ENCODE measurements at places on chromosomes 4 and X.

DNA sequence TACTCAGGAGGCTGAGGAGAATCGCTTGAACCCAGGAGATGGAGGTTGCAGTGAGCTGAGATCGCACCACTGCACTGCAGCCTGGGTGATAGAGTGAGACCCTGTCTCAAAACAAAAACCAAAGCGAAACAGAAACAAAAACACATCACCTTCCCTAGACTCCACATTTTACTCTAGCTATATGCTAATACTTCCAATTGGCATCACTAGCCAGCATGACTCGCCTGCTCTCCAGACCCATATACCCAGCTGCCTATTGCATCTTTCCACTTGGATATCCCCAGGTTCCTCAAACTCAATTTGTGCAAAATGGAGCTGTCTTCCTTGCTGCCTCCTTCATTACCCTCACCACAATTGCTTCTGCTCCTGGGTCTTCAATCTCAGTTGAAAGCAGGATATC lies 22.4 kb upstream of the LAP3 start:
- no peak for DNase-seq

DNA sequence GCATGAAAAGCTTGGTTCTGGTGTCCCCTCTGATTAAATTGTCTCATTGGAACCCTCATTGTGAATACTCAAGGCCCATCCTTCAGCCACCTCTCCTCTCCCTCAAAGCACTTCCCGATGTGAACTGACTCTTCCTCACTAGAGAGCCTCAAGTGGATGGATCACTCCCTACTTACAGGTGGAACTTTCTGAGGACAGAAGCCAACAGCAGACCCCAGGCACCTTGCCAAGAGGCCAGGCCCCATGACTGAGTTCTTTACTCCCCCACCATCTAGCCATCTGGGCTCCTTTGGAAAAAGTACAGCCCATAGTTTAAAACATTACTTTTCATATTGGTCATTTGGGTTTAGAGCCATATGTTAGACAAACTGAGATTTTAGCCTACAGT lies 224.1 kb downstream of the SHROOM3 start:
- DNase-seq: no peak

GRCh38 chr4:137956256-137956655 lies 285.9 kb downstream of the SLC7A11 start:
- no peak for DNase-seq

DNA sequence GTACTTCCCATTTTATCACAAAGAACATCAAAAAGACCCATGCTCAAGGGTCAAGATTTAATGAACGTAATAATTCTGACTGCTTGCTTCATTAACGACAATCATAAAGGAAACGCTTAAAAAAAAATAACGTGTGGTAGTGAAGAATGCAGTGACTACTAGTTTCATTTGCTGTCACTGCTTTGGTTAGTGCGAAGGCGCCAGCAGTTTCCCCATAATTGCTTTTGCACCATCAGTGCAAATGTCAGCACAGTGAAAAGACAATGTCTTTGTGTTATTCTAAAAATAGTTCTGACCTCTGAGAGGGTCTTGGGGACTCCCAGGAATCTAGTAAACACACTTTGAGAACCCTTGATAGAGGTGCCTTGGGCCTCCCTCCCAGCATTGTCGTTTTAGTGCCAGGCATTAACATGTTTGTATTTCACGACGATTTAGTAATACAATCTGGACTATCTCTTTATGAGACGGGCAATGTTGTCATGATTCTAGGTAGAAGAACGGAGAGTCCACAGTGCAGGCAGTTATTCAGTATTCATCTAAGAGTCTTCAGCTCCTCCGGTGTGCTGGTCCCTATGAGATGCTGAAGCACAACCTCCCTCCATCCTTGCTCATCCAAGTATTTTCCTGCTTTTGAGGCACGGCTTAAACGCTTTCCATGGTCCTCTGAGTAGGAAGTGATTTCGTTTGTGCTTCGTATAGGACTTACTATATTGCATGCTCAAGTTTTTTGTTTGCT lies 71.0 kb downstream of the AFF1 start:
- DNase-seq: peak; percentile 7

GRCh38 chr4:102328045-102328444 lies 17.2 kb downstream of the SLC39A8 start:
- DNase-seq: no peak

GRCh38 chrX:114619874-114620273 lies 36.0 kb downstream of the HTR2C start:
- no peak for DNase-seq

DNA sequence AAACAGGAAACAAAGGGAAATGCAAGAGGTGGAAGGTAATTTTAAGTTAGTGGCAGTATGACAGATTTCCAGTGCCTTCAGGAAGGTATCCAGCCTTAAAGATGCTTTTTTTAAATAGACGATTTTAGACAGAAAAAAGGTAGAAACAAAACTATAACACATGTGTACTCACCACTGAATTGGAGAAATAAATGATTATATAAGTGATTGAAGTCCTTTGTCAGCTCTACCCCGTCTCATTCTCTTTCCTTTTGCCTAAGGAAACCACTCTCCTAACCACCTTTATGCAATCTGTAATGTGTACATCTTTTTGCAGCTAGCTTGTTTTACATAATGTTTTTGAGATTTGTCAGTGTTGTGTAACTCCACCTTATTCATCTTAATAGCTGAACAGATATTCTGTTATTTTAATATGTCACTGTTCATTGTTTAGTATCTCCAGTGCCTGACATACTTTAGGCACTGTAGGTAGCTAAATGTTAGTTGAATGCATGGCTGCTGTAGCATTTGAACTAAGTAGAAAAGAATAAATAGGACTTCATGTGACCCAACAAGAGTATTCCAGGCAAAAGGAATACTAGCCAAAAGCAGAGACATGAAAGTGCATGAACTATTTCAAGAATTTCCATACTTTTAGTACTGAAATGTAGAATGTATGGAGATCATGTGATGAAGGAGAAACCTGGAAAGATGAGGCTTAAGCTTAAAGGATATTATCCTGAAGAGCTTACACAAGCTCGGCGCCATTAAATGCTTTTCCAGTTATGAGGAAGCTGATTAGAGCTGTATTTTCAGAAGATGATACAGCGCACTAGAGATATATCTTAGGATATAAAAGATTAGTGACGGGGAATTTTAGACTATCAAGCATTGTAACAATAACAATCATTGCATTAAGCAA lies 865 bp downstream of the FAM200B start:
- no peak for DNase-seq

GRCh38 chr4:189001971-189002450 lies 862.8 kb downstream of the TRIML1 start:
- DNase-seq: no peak
